ENCODE measurements at places on chromosomes 4 and X.
A peak's percentile ranks its signal among the peaks of the same experiment; 100 is the strongest.

DNA sequence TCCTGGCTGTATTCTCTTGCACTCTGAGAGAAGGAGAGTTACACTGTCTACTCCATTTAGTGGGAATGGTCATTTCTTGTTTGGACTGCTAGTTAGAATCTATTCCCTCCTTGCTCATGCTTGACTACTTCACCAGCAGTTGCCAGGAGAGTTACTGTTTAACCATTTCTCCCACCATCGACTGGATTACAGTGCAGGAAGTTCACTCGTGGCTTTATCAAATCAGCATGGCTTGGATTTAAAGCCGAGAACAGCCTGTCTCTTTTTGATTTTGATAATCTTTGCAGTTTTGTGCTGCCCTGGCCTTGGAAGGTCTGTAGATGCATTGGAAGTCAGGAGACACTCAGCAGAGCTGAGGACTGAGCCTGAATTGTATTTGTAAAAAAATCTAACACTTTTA, 3.2 kb downstream of the GBA3 start:
- DNase-seq = no peak

- DNase-seq = no peak
Measured at GRCh38 chrX:78092296-78092695, 11.8 kb upstream of the PGK1 start.

- no peak for DNase-seq
Measured at GRCh38 chr4:86974551-86974994, 39.8 kb downstream of the AFF1 start.

- no peak for DNase-seq
Measured at GRCh38 chr4:20217521-20217920, 34.2 kb upstream of the SLIT2 start.

GRCh38 chr4:76212851-76213414, 691 bp downstream of the SCARB2 start:
- DNase-seq = peak; percentile 59

GRCh38 chr4:135777361-135777760, 1575.8 kb upstream of the PABPC4L start:
- no peak for DNase-seq

- DNase-seq = no peak
Measured at GRCh38 chrX:136202889-136203288, 48.3 kb downstream of the MAP7D3 start.

GRCh38 chr4:149885896-149886295, 70.3 kb upstream of the IQCM start:
- DNase-seq = no peak

DNA sequence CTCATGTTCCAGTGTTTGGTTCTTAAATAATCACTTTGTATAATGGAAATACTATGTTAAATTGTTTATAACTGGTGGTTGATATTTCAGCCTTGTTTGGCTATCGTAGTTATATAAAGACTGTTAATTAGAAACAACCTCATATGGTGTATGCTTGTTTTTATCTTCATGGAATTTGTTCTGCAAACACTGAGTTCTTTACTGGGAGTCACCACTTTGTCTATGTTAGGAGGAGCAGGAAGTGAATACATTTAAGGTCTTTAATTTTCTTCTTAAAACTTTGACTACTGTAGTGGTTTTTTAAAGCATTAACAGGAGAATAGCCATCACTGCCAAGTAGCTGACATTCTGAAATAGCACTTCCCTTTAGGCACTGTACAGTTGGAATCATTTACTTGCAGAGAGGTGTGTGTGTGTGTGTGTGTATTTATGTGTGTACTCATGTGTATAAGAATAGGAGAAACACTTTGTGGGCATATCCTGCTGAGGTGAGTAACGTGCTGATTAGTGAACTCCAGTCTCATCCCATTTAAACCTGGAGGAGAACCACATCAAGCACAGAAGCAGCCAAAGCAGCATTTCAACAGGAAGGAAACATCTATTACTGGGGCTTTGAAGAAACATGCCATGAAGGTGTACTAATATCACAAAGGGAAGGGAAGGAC, 37.8 kb downstream of the TET2 start:
- no peak for DNase-seq

GRCh38 chr4:135917011-135917410, 1615.3 kb downstream of the PCDH18 start:
- no peak for DNase-seq

DNA sequence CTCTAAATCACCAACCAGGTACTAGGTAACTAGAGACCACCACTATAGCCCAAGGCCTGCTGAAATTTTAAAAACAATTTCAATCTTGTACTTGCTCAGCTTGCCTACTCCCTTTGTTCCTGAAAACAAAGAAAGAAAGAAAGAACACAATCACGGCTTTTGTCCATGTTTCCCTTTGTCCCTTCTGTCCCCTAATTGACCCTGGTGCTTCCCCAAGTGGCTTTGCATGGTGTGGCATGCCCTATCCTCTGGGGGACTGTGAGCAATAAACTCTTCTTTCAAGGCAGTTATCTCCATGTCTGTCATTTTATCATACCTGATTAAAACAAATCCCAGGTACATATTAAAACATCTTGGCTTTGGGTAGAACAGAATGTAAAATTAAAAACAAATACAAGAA, 94.8 kb downstream of the ARSJ start:
- DNase-seq = no peak

DNA sequence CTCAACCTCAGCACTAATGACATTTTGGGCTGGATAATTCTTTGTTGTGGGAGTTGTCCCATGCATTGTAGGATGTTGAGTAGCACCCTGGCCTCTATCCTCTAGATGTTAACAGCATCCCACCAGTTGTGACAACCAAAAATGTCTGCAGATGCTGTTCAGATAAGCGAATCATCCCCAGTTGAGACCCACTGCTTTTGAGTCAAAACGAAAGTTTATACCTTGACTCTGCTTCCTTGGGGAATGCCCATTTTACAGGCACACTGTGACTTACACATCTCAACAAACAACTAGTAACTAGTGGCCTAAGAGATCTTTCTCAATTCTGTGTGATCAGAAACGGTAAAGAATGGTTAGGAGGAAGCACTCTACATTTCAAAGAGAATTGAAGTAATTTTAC, 37.0 kb downstream of the SEPSECS start:
- DNase-seq = no peak

- DNase-seq = no peak
Measured at GRCh38 chr4:57430726-57431125, 320.5 kb upstream of the IGFBP7 start.

DNA sequence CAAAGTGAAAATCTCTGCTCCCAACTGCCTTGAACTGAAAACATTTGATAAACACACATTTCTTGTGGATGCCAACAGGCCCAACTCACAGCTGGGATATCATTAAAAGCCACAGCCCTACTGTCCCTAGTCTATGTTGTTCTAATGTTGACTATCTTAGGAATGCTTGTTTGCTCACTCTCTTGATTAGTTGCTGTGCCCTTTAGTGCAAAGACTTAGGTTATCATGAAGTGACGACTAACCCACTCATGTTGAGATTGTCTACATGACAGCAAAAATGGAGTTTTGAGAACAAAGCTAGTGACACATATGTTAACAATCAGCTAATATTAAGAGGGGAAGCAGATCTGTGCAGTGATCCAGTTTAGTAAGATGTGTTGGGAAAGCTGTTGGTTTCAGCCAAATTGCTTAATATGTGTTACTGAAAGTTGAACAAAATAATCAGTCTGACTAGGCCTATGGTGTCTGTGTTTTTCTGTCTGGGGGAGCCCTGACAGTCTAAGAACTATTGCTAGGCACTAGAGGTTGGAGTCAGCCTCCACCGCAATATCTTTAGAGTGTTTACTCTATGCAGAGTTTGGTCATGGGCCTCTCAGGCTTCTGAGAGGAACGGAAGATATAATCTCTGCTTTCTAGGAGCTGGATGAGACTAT, 125.5 kb downstream of the ATG4A start:
- no peak for DNase-seq

GRCh38 chr4:82501154-82501442, 60.7 kb downstream of the TMEM150C start:
- DNase-seq = no peak

- no peak for DNase-seq
Measured at GRCh38 chr4:184400375-184400870, 73.9 kb downstream of the IRF2 start.

DNA sequence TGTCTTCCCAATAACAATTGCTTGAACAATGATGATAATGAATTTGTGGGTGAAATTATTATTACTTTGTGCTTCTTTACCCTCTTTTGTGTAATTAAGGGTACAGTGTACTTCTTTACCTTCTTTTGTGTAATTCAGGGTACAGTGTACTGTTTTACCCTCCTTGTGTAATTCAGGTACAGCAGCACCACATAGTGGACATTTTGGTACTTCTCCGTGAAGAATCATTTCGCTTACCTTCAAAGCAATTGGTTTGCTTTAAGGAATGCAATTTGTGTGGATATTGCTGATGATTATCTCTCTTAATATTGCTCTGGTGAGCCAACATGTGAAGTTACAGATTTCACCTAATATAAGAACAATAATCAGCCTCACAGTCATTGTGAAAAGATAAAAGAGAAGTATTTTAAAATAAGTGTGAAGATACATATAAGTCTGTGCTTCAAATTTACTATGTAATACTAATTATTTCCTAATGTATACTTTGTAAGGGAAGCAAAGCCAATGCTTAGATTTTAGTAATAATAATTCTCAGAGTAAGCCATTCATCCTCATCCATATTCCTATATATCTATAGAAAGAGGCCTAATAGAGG, 27.2 kb upstream of the SEC24B start:
- DNase-seq = peak; percentile 19

DNA sequence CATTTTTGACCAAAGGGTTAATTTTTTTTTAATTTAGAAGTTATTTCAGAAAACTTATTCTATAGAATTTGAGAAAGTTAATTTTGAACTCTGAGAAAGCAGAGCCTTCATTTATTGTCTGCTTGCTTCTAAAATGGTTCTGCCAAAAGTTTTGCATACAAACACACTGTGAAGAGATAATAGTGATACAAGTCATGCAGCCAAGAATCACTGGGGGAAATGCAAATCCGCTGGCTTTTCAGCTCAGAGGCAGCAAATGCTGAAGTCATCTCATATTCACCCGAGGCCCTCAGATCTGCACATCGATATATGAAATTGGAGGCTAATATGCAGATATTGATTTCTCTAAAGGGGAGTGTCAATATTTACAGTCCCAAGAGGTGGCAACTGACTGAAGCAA, 186.2 kb downstream of the KIT start:
- DNase-seq = no peak

DNA sequence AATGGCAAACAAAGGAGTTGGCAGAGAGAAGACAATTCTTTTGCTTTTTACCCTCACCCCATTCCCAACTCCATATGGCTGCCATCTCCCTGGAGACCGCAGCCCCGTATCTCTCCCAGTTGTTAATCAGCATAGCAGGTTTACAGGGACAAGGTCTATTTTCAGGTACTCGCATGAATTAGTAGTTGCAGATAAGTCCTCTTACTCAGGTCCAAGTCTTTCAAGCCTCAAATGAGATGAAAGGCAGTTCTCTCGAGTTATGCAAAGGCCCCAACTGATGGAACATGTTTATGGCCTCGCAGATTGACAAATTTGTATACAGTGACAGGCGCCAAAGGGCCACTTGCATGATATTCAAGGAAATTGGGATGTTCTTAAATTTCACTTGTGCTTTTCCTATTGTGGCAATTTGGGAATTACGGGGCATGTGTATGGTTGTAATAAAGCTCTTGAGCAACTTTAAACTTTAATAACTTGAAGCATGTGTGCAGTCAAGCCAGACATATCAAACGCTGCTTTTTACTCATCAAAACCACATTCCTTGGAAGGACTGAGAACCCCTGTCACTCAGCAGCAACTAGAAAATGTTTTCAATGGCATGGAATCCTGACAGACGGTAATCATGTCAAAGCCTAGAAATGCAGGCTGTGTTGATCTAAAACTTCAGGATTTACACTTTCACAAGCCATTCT, 45.1 kb downstream of the KDR start:
- no peak for DNase-seq

DNA sequence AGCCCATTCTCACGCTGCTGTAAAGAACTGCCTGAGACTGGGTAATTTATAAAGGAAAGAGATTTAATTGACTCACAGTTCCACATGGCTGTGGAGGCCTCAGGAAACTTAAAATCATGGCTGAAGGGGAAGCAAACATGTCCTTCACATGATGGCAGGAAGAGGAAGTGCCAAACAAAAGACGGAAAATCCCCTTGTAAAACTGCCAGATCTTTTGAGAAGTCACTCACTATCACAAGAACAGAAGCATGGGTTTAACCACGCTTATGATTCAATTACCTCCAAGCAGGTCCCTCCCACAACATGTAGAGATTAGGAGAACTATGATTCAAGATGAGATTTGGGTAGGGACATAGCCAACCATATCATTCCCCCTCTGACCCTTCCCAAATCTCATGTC, 335.5 kb downstream of the IL15 start:
- DNase-seq = no peak

DNA sequence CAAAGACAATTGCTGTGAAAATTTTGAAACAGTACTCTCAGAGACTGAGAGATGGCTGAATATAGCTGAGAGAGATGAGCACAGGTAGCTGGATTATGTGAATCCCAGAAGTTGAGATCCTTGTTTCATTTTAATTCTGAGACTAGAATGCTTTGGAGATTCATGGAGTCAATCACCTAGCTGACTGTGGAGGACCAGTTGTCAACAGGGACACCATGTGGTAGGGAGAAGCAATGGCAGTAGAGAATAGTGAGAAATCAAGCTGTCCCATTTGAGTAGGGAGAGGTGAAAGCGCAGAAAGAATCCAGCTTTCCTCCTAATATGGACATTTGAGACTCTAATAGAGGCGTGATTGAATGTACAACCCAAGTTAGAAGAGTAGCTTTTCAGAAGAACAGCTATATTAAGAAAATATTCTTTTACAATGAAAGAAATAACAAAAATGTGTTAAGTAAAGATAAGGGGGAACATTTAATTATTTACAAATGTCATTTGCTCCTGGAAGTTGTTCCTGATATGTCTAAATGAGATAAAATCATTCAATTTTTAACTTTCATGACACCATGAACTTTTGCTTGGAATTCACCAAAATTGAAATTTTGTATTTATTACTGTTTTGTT, 30.3 kb upstream of the GLRB start:
- DNase-seq = peak; percentile 39

GRCh38 chr4:569958-570667, 6.0 kb downstream of the TMEM271 start:
- DNase-seq = no peak

GRCh38 chr4:118991686-118992085, 103.0 kb downstream of the SYNPO2 start:
- DNase-seq = no peak

GRCh38 chr4:41158756-41159155, 55.6 kb downstream of the APBB2 start:
- DNase-seq = no peak

DNA sequence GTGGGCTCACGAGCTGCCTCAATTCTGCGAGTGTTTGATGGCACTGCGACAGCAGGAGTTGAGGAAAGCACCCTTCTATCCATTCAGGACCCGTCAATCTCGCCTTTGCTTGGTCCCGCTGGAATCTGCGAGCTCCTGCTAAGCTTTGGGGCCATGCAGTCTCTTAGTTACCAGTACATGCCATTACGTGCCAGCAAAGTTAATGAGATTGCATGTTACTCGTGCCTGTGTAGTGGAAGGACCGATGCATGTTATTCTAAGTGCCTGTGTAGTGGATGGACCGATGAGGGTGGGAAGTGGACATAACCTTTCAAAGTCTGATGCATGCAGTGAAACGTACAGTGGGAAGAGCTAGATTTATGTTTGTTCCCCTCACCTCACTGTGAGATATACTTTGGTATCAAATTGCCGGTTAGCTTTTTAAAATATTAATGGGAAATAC, 569 bp downstream of the RPS3A start:
- no peak for DNase-seq

- no peak for DNase-seq
Measured at GRCh38 chr4:180084561-180084960, 2158.6 kb upstream of the TENM3 start.

- no peak for DNase-seq
Measured at GRCh38 chr4:170374770-170375169, 285.0 kb upstream of the AADAT start.

All from COR-L47 (cell line).